Stomach (tissue), 19 donors: ENCODE measurements at places on chromosomes 4 and X. TPM values are rescaled to one million over a fixed set of nuclear protein-coding genes. Genes with fewer than 3 reads are reported as not detected.

RTL5 gene
- 2.9 TPM for total RNA-seq

FAM50A gene
- total RNA-seq = 55.4 TPM

SLC7A11 gene
- 2.7 TPM for total RNA-seq

MAGED4 gene
- 2.0 TPM for total RNA-seq

CDS1 gene
- 17.4 TPM for total RNA-seq

NCAPG gene
- total RNA-seq = 6.2 TPM

STEEP1 gene
- total RNA-seq = 9.8 TPM

CFAP47 gene
- total RNA-seq = 2.2 TPM

IL3RA gene
- total RNA-seq = 2.4 TPM

PLA2G12A gene
- 95.9 TPM for total RNA-seq

GAGE1 gene
- not detected for total RNA-seq

CT45A2 gene
- total RNA-seq = not detected

TXK gene
- 1.2 TPM for total RNA-seq

STARD8 gene
- 4.9 TPM for total RNA-seq

DLG3 gene
- 11.7 TPM for total RNA-seq

ZCCHC13 gene
- not detected for total RNA-seq

ANKRD17 gene
- 69.9 TPM for total RNA-seq

GABRE gene
- total RNA-seq = 49.2 TPM

PPP1R2C gene
- not detected for total RNA-seq

PRDM8 gene
- 4.0 TPM for total RNA-seq

NWD2 gene
- not detected for total RNA-seq

GRCh38 chr4:181701214-181701613 is 542.0 kb upstream of the TENM3 start:
- no peak for DNase-seq

DNA sequence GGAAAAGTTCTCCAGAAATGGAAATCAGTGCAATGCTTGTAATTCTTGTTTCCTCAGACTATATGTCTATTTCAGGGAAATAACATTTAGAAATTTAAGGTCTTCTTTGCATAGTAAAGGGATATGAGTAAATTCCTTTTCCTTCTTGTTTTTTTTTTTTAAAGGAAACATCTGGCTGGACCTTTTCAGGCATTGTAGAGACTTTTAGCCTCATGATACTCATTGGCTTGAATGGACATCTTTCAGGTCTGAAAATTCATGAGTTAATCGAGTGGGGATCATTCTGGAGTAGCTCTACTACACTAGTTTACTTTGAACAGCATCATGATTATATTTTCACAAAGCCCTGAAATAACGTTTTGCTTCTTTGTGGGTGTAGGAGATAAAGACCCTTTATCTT is 88.6 kb upstream of the CBLL2 start:
- DNase-seq = no peak

- DNase-seq = peak; percentile 58
Measured at GRCh38 chr4:158810487-158811215, 41.8 kb downstream of the FNIP2 start.

- no peak for DNase-seq
Measured at GRCh38 chr4:140702096-140702757, 54.0 kb downstream of the TBC1D9 start.

GRCh38 chrX:133676344-133677122 is 261.2 kb upstream of the GPC4 start:
- peak; percentile 32 for DNase-seq

DNA sequence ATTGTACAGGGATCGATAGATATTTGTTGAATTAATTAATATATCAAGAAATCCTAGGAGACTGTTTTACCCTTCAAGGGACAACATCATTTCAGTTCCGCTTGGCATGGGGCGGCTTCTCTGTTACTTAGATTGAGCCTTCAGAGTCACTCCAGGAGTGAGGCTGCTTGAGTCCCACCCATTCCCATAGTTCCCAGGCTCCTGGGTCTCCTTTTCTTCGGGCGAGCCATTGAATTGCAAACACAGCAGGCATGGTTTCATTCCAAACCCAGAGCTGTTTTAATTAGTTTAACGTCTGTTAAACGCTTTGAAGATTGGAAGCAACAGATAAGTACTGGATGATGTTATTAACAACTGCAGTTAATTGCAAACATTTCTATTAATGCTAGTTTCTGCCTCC is 571 bp upstream of the EDA start:
- DNase-seq = no peak

- no peak for DNase-seq
Measured at GRCh38 chr4:53593765-53594164, 2.5 kb upstream of the LNX1 start.

- no peak for DNase-seq
Measured at GRCh38 chr4:112381996-112382692, 85.0 kb downstream of the ALPK1 start.

DNA sequence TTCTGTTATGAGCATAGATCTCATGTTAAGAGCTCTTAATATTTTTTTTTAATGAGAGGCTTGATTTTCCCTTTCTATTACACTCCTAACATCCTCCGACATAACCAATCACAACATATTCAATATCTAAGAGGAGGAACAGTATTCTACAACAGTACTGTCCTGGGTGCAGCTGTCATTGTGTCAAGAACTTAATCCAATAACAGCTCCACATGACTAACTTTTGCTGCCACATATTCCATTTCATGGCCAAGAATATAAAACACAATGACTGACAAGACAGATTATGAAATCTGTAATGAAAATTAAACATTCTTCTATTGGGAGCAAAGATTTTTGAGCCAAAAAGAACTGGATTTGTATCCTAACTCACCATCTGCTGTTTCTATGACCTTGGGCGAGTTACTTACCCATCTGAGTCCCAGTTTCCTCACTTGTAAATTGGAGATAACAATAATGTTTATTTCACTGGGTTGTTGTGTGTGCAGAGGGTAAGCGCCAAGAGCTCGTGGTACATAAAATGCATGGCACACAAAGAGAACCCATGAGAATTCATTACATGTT is 405.6 kb downstream of the SPRY1 start:
- DNase-seq = no peak

- no peak for DNase-seq
Measured at GRCh38 chr4:158785718-158786117, 16.9 kb downstream of the FNIP2 start.

- DNase-seq = no peak
Measured at GRCh38 chrX:13688384-13688957, 457 bp upstream of the RAB9A start.

DNA sequence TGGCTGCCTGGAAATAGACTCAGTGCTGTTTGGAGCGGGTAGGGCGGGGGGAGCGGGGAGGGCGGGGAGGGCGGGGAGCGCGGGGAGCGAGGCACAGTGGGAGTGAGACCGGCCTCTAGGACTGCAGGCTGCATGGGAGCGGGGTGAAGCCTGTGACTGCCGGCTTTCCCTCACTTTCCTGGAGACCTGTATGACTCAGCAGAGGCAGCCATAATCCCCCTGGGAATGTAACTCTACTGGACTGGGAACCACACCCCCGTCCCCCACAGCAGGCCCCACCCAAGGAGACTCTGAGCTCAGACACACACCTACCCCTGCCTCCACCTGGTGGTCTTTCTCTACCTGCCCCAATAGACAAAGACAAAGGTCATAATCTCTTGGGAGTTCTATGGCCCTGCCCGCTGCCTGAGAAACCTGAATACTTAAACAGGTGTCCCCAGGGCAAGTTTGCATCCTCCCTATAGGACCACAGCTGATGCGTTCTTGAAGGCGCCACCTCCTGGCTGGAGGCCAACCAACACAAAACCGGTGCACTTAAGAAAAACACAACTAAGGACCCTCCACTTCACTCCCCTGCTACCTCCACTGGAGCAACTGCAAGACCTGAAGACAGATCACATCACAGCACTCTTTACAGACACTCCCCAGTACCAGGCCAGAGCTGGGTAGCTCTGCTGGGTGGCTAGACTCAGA is 18.0 kb downstream of the HDAC8 start:
- DNase-seq = peak; percentile 64

DNA sequence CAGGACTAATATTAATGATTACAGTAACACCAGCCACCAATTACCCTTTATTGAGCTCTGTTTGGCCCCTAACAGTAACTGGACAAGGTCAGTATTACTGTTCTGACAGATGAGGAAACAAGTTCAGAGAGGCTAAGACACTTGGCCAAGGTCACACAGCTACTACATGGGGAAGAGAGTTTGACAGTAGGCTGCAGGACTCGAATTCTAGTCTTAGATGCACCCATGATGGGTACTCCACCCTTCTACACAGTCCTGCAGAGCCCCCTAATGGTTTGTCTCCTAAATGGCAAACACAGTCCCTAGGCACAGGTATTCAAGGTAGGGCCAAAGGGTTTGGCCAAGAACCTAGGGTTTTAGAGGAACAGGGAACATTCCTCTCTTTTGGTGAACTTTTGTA is 93.9 kb downstream of the NSUN7 start:
- no peak for DNase-seq

DNA sequence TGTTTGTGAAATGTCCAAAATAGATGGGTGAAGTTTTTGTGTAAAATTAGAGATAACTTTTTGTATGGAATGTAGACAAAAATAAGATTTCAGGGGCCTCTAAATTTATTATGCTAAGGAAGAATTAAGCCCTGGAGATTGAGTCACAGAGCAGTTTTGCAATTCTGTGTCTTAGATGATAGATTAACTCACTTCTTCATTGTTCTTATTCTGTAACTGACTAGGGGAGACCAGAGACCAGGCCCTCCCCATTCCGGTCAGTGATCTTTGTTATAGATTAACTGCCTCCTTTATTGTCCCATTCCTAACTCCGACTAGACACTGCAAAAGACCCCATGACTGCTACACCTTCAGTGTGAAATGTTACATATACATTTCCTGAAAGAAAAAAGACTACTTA is 238.4 kb upstream of the TAPT1 start:
- DNase-seq = no peak

- peak; percentile 55 for DNase-seq
Measured at GRCh38 chr4:54165438-54165837, 63.7 kb upstream of the PDGFRA start.

DNA sequence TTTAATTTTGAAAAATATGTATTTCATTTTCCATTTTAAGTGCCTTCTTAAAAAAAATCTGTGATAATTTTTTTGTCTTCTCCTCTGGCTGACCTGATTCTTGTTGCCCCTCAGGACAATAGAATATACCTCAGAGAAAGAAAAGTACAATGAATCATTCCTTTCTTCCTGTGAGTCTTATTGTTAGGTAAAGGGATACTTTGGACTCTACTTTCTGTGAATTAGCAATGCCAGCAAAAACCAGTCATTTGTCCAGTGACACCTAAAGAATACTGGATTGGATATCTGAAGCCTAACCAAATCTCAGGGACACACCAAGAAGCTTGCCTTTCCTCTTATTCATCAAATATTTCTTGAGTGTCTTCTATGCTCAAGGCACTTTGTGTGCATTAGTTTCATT is 102.1 kb downstream of the AREG start:
- no peak for DNase-seq

- no peak for DNase-seq
Measured at GRCh38 chrX:39826813-39827543, 270.8 kb downstream of the BCOR start.

DNA sequence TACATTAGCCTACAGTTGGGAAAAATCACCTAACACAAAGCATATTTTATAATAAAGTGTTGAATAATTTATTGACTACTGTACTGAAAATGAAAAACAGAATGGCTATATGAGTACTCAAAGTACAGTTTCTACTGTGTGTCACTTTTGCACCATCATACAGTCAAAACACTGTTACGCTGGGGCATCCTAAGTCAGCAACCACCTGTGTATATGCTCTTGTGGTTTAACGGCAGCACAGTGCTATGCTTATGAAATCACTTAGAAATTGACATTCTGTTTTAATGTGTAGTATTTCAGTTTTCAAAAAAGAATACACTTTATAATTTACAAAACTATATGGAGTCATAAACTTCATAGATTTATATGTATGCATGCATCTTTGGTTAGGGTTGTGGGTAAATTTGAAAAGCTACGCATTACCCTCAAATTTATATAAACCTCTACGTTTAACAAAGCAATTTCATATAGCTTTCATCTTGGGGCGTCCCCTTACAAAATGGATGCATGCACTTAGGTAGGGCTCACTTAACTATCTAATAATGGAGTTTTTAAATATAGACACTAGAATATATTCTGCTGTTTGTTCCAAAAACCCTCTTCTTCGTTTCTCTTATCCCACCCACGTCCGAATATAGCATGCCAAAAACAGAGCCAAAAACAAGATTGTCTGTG is 690 bp upstream of the NEIL3 start:
- no peak for DNase-seq

DNA sequence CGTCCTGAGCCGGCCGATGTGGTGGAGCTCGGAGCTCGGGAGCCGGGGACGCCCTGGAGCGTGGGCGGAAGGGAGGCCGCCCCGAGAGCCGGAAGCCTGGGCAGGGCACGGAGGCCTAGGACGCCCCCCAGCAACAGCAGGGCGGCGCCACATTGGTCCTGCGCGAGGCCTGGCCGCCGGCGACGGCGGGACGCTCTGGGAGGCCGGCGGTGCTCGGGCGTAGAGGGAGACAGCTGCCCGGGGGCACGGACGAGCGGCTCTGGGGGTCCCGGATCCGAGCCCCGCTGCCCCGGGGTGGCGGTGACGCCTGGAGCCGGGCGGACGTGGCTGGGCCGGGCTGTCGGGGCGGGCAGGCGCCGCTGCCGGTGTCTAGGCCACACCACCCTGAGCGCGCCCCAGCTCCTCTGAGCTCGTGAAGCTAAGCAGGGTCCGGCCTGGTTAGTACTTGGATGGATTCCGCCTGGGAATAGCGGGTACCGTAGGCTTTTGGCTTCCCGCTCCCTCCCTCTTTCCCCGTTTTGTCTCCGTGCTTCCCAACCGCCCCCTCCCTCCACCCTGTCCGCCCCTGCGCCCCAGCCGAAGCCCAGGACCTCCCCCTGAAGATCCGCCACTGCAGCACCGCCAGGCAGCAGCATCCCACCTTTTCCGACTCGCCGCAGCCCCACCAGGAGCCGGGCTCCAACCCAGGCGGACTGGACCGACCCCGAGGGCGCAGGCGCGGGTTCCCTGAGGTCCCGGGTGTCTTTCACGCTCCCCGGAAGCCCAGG is 12.1 kb downstream of the FRG2 start:
- peak; percentile 29 for DNase-seq

GRCh38 chr4:152308951-152309350 is 226.9 kb downstream of the FBXW7 start:
- peak; percentile 23 for DNase-seq

DNA sequence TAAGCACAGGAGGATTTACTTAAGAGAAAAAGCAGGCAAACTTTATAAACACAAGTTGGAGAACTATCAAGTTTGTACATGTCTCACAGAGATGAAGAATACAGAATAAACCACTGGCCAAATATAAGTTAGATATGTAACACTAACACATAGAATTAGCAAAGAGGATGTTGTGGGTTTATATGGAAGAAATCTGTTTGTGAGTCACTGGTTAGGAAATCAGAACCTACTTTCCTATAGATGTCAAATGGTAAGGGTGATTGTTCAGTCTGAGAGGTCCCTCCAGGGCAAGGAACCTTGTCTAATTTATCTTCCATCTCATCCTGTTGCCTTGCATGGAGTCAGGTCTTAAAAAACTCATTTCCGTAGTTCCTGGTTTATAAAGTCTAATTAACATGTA is 14.8 kb upstream of the ART3 start:
- DNase-seq = no peak

- no peak for DNase-seq
Measured at GRCh38 chr4:151485541-151486131, 76.7 kb downstream of the FHIP1A start.
